CD4-positive, alpha-beta T cell treated with Interleukin-15 for 4 hours (primary cell): ENCODE measurements at places on chromosomes 2 and 18.

DNA sequence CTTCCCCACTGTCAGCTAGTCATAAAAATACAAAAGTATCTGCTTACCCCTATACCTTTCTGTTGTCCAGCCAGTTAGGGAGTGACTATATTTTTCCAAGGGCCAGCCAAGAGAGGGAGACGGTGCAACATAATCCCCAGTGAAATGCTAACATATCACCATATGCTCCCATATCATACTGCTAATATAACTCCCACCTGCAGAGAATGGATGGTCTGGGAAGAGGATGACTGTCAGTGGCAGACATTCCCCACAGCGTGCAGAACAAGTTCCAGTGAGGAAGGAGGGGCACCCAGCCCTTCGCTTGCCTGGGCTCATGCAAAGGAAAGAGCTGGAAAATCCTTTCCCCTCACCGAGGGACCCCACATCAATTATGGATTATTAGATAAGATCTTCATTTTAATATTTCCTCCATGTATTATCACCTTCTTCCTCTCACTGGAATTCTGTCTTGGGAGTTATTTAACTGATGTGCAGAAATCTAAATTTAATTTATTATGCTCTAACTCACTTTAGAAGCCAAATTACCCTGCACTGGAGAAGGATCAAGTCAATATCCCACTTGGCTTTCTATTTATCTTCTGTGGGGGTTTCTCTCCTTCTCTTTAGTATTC, 135.6 kb downstream of the GALNT14 start:
- no peak for DNase-seq

DNA sequence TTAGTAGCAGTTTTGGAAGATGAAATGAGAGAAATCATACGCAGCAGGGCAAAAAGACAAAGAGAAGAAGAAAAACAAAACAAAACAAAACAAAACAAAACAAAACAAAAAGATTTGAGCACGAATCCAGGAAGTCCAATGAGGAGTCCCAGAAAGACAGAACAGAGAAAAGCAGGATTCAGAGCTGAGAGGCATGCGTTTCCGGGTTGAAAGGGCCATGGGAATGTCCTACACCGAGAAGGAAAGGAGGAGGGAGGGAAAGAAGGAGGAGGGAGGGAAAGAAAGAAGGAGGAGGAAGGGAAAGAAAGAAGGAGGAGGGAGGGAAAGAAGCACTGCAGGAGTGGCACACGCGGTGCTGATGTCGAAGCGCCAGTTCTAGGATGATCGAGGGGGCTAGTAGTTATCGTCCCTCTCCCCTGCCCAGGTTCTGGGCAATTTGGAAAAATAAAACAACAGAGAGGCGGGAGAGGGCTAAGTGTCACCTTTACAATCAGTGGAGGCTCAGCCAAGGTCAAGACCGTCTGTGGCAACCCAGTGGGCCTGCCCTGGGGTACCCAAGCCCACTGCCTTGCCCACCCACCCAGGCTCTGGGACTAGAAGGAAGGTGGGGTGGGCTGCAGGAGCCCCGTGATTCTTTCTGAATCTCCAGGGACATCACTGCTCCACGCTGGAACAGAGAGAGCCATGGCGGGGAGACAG, 68.4 kb downstream of the TWIST2 start:
- DNase-seq = no peak

- DNase-seq = no peak
Measured at GRCh38 chr2:75609937-75610508, 36.6 kb upstream of the MRPL19 start.

GRCh38 chr18:61664419-61665084, 228.3 kb downstream of the RNF152 start:
- DNase-seq = no peak

- DNase-seq = no peak
Measured at GRCh38 chr2:5089409-5089808, 602.8 kb upstream of the SOX11 start.

DNA sequence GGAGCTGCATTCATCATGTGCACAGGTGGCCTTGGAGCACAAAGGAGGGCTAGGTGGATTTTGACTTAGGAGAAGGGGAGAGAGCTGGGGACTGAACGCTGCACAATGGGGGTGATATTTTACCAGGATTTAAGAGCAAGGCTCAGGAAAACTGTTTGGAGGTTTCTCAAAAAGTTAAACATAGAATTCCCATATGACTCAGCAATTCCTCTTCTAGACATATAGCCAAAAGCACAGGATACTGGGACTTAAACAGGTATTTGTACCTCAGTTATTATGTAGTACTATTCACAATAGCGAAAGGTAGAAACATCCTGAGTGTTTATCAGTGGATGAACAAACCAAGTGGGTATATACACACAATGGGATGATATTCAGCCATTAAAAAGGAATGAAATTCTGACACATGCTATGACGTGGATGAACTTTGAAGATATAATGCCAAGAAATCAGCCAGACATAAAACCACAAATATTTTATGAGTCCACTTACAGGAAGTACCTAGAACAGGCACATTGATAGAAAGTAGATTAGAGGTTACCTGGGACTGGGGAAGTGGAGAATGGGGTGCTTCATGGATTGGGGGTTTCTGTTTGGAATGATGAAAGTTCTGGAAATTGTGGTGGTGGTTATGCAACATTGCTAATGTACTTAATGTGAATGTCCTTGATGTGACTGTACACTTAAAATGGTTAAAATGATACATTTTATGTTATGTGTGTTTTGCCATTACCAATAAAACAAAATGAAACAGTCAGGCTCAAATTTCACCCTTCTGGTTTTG, 216.9 kb downstream of the HAUS1 start:
- no peak for DNase-seq

DNA sequence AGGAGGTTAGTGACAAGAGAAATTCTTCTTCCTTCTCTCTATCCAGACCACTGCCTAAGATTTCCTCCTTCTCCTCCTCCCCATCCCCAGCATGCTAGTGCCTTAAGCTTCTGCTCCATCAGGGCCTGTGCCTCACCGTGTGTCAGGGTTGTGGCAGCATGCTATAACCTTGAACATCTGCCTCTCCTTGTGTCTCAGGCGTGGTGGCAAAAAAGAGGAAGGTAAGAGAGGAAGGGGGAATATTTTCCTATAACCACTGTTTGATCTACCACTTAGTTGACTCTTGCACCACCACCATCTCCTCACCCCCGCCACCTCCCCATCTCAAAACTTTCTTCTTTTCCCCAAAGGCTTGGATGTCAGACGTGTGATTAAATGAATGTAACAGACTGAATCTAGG, 38.3 kb upstream of the PEX13 start:
- no peak for DNase-seq

DNA sequence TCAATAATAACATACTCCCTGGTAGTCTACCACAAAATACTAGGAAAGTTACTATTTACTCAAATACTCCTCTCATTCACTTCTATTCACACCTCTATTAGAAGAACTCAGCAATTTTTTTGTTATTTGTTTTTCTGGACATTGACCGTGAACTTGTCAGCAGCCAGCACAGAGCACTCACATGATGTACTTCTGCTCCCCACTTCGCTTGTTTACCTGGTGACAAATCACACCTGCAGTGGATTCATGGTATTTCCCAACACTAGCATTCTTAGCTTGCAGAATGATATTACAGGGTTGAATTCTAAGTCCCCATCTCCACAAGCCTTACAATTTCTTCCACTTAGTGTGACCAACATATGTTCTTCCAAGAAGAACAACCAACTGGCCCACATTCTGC, 238.2 kb downstream of the SATB2 start:
- DNase-seq = no peak

GRCh38 chr18:35703043-35703688, 121.6 kb downstream of the GALNT1 start:
- no peak for DNase-seq

GRCh38 chr18:33115917-33116316, 324.6 kb downstream of the CCDC178 start:
- DNase-seq = no peak

DNA sequence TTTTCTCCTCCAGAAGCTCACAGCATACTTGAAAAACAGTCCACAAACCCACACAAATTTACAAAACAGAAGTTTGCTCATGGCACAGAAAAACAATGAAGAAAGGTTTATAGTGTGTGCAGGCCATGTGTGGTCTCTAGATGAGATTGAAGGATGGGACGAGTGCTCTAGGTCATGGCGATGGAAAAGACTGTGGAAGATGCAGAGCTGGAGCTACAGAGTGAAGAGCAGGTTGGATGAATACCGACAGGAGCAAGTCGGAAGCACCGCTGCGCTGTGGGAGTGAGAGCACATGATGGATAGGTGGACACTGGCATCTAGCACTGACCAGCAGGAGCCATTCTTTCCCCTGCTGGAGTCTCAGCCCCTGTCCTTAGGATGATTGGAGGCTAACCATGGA, 534.7 kb upstream of the RAB6C start:
- no peak for DNase-seq

DNA sequence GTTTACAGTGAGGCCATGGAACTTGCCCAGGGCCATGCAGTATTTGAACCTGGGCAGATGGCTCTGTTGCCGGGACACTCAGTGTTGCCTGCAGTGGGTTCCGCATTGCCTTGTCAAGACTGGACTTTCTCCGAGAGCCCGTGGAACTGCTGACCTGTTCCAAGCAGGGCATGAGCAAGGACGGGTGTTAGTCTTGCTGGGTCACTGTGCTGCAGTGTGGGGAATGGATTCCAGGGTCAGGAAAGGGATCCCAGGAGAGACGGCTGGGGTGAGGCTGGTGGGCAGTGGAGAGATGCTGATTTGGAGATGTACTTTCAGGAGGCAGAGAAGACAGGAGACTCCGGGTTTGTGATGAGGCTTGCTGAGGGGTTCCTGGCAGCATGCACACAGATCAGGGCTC, 348.7 kb upstream of the HS6ST1 start:
- DNase-seq = no peak

DNA sequence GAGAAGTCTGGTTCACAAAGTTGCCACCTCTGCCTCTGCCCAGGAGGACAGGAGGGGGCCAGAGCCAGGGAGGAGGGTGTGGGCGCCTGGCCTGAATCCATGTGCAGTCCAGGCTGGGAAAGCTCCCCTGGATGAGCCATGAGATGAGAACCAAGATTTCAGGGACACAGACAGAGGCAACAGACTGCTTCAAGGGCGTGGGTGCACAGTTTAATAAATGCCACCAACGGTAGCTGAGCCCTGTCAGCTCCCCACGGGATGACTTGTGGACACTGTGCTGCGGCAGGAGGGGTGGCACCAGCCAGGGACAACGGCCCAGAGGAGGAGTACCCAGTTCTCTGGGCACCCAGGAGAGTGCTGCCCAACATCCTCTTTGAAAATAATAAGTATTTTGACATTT, 15.2 kb downstream of the CAPG start:
- DNase-seq = no peak

- no peak for DNase-seq
Measured at GRCh38 chr2:197626965-197627625, 48.3 kb downstream of the RFTN2 start.
